Liver (tissue), 10 donors: ENCODE measurements at places on chromosomes 11 and 22. TPM values are rescaled to one million over a fixed set of nuclear protein-coding genes. Genes with fewer than 3 reads are reported as not detected.

- no peak for DNase-seq
Observed at GRCh38 chr11:44171518-44171917, 76.0 kb downstream of the EXT2 start.

- no peak for DNase-seq
Observed at GRCh38 chr11:9470765-9471164, 10.0 kb downstream of the ZNF143 start.

- no peak for DNase-seq
Observed at GRCh38 chr22:40009951-40010671, 15.4 kb downstream of the FAM83F start.

- DNase-seq = no peak
Observed at GRCh38 chr11:100942016-100942415, 187.6 kb downstream of the PGR start.

- DNase-seq = no peak
Observed at GRCh38 chr11:64859542-64860414, 15.3 kb upstream of the CDC42BPG start.

DNA sequence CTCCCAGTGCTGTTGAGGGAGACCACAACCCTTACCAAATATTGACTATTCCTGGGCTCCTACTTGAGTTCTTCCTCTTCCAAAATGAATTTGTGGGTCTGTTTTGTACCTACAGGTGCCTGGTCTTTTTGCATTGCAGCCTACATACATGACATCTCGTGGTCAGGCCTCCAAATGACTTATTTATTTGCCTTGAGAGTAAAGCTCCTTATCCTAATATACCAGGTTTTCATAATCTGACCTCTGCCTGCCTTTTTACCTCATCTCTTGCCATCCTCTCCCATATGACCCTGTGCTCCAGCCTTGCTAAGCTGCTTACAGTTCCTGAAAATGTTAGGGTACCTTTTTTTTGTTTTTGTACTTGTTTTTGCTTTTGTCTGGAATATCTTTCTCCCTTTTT lies 130.4 kb downstream of the UVRAG start:
- no peak for DNase-seq

DNA sequence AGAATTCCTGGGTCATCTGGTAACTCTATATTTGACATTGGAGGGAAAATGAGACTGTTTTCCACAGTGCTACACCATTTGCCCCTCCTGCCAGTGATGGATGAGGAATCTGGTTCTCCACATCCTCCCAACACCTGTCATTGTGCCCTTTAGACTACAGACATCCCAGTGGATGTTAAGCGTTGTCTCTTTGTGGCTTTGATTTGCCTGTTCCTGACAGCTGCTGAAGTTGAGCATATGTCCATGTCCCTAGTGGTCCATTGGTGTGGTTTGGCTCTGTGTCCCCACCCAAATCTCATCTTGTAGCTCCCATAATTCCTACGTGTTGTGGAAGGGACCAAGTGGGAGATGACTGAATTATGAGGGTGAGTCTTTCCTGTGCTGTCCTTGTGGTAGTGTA lies 88.5 kb downstream of the BRD1 start:
- no peak for DNase-seq

DNA sequence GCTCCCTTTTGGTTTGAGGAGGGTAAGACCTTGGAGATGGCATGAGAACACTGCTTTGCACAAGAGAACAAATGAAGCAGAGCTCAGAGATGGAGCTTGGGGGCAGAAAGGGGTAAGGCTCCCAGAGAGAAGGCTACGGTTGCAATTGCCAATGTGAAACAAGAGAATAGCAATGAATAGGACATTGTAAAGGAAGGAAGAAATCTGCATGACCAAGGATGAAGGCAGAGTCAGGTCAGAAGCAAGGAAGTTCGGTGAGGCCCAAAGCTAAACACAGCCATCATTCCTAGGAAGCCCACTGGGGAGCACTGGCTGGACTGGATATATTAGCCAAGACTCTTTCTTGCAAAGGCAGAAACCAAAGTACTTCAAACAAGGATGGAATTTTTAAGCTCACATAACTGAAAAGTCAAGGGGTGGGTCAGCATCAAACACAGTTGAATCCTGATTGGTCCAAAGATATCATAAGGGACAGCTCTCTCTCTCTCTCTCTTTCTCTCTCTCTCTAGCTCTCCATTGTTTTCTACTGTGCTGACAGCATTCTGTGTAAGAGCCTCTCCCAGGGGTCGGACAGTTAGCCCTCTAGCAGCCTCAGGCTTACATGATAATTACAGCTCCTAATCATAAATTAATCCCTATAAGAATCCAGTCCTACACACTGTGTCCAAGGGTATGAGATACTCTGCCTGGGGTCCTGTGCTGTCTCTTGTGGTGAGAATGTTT lies 484.3 kb downstream of the SOX6 start:
- no peak for DNase-seq

DNA sequence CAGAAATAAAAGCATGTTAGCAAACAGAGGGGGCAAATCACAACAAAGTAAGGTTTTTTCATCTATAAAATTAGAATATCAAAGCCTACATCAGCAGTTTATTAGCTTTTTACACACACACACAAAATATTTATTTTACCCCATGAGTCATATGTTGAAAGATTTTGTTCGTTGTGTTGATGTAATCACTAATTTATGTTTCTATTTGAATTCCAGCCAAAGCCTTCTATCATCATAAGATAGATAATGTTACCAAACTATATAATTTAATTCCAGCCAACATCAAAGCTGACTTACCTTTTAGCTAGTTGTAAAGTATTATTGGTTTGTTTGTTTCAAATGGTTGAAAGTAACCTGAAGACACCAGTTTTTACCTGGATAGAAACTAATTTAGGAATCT lies 458.0 kb upstream of the ARHGAP42 start:
- no peak for DNase-seq

DNA sequence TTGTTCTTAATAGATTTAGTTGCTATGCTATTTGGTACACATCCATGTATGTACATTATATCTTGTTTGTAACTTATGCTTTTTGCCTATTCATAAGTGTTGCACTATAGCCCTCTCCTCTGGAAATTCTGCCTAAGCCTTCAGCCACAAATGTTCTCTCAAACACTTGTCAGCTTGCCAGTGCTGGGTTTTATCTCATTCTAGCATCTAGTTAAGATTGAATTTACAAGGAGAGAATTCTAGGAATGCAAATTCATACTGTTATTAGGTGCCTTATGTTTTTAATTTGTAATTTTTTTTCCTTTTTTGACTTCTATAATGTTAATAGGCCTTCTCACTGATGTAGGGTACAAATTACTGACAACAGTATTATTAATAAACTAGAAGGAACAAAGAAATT lies 14.6 kb upstream of the CTSC start:
- no peak for DNase-seq

DNA sequence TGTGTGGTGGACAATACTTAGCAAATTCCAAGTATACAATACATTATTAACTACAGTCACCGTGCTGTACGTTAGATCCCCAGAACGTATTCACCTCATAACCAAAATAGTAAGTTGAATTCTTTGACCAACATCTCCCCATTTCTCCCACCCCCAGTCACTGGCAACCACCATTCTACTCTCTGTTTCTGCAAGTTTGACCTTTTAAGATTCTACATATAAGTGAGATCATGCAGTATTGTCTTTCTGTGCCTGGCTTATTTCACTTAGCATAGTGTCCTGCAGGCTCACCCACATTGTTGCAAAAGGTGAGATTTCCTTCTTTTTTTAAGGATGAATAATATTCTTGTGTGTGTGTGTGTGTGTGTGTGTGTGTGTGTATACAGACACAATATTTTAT lies 59.1 kb downstream of the IRAG1 start:
- no peak for DNase-seq

GRCh38 chr11:116994195-116994594 lies 104.0 kb downstream of the SIK3 start:
- no peak for DNase-seq

GRCh38 chr22:24244144-24244787 lies 616 bp downstream of the GGT5 start:
- DNase-seq = no peak

- no peak for DNase-seq
Observed at GRCh38 chr11:11432621-11433319, 79.7 kb upstream of the CSNK2A3 start.

DNA sequence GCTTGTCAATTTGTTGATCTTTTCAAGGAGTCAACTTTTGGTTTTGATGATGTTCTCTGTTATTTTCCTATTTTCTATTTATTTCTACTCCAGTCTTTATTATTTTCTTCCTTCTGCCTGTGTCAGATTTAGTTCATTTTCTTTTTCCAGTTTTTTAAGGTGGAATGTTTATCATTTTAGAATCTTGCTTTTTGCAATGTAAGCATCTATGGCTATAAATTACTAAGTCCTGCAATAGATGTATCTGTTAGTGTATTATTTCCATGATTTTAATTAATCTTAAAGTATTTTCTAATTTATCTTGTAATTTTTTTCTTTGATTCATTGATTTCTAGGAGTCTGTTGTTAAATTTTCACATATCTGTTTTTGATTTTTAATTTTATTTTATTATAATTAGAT lies 81.7 kb downstream of the ARHGAP8 start:
- no peak for DNase-seq

GRCh38 chr11:27328614-27329013 lies 34.4 kb downstream of the CCDC34 start:
- DNase-seq = no peak

GRCh38 chr11:119169282-119169719 lies 776 bp downstream of the NLRX1 start:
- DNase-seq = peak; percentile 44

GRCh38 chr11:117387992-117388755 lies 60.5 kb downstream of the CEP164 start:
- DNase-seq = no peak

DNA sequence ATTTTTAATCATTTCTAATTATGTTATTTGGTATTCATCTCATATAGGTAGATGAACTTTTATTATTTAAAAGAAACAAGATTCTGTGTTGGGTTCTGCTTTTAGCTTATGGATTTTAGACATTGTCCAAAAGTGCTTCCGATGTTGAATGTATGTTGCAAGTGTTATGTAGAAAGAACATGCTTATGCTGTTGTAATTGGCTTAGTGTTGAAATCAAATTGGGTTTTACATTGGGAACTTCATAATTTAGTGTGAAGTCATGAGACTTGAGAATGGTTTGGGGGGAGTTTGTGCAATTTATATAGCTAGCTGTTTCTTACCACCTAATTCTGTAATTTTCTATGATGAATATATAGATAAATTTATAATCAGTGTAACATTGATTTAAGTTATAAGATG lies 3.6 kb downstream of the MTMR3 start:
- DNase-seq = no peak

DNA sequence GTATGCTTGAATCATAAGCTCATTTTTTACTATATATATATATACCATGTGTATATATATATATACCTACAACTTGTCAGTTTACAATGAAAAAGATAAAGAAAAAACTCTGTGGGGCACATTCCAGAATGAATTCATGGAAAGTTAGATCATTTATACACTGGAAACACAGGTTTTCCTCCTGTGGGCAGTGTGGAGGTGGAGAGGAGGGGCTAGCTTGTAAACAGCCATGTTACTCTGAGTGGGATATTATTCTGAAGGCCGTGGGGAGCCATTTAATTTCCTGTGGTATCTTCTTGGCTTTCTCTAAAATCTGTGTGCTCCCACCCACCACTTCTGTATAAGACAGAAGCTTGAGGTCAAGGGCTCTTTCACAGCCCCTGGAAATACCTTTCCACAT lies 273.4 kb upstream of the MTNR1B start:
- no peak for DNase-seq

- no peak for DNase-seq
Observed at GRCh38 chr22:42645341-42645937, 3.8 kb downstream of the CYB5R3 start.

- DNase-seq = no peak
Observed at GRCh38 chr22:45948081-45948648, 28.8 kb downstream of the WNT7B start.

DNA sequence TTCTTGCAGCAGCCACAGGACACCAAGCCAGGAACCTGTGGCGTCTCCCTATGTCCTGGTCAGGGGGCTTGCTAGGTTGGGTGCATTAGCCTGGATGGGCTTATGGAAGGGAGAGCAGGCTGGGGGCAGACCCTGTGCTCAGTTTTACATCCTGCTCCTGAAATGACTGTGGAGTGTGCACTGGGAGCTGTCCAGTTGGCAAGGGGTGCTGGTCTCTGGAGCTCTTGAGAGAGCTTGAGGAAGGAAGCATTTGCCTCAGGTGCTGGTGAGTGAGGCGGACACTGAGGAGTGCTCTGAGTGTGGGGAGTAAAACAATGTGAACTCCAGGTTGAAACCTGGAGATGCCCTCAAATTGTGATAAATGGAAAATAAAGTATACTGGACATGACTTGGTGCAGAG lies 3.4 kb downstream of the SCGB1D4 start:
- DNase-seq = no peak

DNA sequence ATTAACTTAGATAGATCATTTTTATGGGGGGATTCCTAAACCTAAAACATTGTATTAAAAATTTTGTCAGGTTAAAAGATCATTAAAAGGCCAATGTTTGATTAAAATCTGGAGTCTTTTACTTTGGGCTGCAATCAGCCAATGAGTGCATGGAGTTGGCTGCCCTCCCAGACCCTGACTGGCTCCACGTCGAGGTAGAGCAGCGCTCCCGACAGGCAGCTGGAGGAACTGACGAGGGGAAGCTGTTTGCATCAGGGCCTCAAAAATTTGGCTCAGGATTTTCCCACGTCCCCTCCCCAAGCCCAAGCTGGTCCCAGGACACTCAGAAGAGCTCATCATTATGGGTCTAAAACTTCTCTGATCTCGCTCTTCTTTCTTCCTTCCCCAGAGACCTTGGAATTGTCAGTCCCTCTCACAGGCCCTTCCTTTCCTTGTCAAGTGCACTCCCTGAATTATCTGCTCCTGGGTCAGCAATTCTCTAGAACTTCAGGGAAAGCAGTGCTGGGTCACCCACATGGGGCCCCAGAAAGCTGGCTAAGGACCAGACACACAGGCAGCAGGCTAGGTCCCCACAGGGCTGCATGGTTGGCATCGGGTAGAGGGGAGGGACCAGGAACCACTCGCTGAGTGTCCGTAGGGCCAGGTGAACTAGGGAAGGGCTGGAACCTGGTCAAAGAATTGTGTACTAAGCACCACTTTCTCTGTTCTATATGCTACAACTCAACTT lies 119.6 kb upstream of the IGLL5 start:
- DNase-seq = no peak

MRGPRE gene
- polyA plus RNA-seq = not detected

MPZL2 gene
- 9.3 TPM for polyA plus RNA-seq

CTSD gene
- polyA plus RNA-seq = 814 TPM

OR2AG2 gene
- polyA plus RNA-seq = not detected

OR10D3 gene
- not detected for polyA plus RNA-seq

ARHGAP8 gene
- 0.58 TPM for polyA plus RNA-seq

PTPRJ gene
- polyA plus RNA-seq = 5.8 TPM

VWCE gene
- polyA plus RNA-seq = 6.0 TPM
